ENCODE measurements at places on chromosomes 4 and X.

DNA sequence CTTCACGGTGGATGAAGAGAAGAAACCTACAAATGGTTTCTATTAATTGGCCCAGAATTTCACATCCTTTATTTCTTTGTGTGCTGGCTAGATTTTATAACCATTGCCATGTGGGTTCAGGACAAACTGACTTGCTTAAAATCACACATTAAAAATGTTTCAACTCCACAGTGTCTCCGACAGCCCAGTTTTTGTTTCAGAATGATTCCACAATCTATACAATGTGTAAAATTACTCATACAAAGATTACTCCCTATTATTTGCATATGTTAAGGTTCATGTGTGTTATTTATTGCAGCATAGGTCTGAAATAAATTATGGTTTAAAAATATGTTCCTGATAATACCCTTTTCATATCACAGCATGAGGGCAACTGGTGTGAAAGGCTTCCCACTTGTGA lies 20.6 kb downstream of the DCHS2 start:
- no peak for DNase-seq

- DNase-seq = no peak
These were observed 349.9 kb downstream of the BMPR1B start for GRCh38 chr4:95107635-95108034.

- DNase-seq = no peak
These were observed 77.1 kb upstream of the PABPC4L start for GRCh38 chr4:134278675-134279074.

DNA sequence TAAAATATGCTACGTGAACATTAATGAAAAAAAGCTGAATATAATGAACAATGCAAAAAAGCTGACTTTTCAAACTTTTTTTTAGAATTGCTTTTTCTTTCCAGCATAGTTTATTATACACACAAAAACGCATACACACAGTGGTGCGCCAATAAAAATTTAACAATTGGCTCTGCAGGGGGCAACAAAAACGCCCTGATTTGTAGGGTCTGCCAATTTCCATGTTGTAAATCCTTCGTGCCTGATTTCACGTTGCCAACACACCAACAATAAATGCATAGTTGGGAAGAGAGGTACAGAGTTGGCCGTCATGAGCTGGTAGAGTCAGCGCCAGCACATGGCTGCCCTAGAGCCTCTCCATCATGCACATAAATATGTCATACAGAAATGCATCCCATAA lies 333.1 kb downstream of the MAPK10 start:
- no peak for DNase-seq

DNA sequence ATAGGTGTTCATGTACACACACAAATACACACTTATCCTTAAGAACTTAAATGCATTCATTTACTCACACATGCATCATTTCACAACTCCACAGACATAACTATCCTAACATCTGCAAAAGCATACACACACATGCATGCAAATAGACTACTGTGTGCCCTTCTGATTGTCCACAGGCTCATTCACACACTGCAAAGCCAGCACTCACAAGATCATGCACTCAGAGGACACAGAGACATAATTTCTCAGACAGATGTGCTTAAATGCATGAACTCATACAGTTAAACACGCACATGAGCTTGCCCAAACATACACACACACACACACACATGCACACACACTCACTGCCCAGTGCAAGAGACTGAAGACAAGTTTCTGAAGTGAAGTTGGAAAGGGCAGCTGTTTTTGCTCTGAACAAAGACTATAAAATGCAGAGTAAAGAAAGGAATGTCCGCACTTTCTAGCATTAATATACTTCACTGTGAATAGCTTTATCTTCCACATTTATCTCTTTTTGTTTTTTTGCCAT lies 1018.0 kb upstream of the HS3ST1 start:
- no peak for DNase-seq
